ENCODE measurements at places on chromosomes 13 and 19.

GRCh38 chr19:41601771-41602170 lies 25.1 kb downstream of the CEACAM4 start:
- no peak for DNase-seq

- DNase-seq = no peak
These were observed 27.6 kb downstream of the ARHGEF18 start for GRCh38 chr19:7376151-7376852.

GRCh38 chr13:101474419-101474957 lies 22.0 kb downstream of the ITGBL1 start:
- DNase-seq = no peak

DNA sequence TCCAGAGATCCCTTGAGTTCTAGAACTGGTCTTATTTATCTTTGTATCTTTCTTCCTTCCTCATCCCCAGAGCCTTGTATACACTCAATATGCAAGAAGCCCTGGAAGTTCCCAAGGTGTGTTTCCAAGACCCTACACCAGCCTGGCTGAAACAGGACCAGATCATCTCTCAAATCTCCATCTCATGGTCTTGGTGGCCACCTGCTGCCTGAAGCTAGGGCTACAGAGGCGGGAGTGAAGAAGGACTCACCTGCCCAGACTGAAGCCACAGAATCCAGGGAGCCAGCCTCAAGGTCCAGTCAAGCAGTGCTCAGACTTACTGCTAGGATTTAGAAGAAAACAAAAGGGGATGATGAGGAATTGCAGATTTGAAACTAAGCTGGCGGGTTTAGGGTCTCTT lies 6.1 kb upstream of the CYSLTR2 start:
- no peak for DNase-seq

GRCh38 chr13:67227131-67227983 lies 2.8 kb downstream of the PCDH9 start:
- no peak for DNase-seq

- DNase-seq = no peak
These were observed 12.7 kb upstream of the ZNF701 start for GRCh38 chr19:52557231-52557995.

GRCh38 chr13:96629331-96629730 lies 364.9 kb downstream of the OXGR1 start:
- DNase-seq = no peak

- DNase-seq = no peak
These were observed 13.5 kb upstream of the PLA2G4C start for GRCh38 chr19:48123907-48124651.
